Ovary (tissue), 10 donors: ENCODE measurements at places on chromosomes 2 and 18.

DNA sequence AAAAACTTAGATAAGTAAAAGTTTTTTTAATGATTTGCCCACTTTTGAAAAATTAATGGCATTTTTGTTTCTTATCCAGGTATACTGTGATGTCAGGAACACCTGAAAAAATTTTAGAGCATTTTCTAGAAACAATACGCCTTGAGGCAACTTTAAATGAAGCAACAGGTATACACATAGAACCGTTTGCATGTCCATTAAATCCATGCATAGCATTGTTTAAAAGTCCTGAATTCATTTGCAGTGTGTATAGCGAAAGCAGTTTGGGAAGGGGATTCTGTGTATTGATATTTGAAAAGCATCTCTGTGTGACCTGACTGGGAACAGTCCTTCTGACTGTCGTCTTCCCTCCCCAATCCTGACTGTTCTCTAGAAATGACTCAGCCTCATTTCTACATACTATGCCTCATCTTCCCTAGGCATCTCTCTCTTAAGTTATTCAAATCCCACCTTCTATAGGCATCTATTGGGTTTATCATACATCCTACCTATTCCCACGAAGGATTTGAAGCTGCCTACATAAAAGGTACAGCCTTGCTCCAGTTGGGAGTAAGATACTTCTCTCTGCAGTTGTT lies 79.2 kb upstream of the MAP3K20 start:
- DNase-seq: no peak

- no peak for DNase-seq
Measured at GRCh38 chr2:179336782-179337534, 72.3 kb upstream of the SESTD1 start.

- DNase-seq: no peak
Measured at GRCh38 chr18:64254399-64255093, 105.7 kb upstream of the LINC00305 start.

GRCh38 chr2:35410431-35411061 lies 945.0 kb upstream of the CRIM1 start:
- no peak for DNase-seq
